Suppressor macrophage (primary cell): ENCODE measurements at places on chromosomes 11 and 22.

DNA sequence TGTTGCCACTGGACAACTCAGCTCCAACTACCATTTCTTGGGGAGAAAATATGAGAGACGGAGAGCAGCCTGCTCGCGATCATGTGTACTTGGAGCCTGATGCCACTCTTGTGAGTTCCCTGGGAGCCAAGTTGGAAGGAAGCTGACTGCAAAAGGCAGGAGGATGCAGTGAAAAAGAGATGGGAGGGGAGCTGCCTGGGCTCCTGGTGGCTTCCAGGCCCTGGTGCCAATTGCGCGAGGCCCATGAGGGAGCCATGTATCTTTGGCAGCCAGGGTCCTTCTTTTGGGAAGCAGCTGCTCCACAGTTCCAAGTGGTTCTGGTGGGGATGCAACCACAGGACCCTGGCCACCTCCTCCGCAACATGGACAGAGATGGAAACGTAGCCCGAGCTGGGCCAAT lies 11.1 kb downstream of the C11orf91 start:
- DNase-seq = no peak

- DNase-seq = peak; percentile 80
Observed at GRCh38 chr11:34653851-34654482, 33.1 kb downstream of the EHF start.

- peak; percentile 44 for DNase-seq
Observed at GRCh38 chr11:72951888-72952287, 137.7 kb downstream of the ATG16L2 start.

DNA sequence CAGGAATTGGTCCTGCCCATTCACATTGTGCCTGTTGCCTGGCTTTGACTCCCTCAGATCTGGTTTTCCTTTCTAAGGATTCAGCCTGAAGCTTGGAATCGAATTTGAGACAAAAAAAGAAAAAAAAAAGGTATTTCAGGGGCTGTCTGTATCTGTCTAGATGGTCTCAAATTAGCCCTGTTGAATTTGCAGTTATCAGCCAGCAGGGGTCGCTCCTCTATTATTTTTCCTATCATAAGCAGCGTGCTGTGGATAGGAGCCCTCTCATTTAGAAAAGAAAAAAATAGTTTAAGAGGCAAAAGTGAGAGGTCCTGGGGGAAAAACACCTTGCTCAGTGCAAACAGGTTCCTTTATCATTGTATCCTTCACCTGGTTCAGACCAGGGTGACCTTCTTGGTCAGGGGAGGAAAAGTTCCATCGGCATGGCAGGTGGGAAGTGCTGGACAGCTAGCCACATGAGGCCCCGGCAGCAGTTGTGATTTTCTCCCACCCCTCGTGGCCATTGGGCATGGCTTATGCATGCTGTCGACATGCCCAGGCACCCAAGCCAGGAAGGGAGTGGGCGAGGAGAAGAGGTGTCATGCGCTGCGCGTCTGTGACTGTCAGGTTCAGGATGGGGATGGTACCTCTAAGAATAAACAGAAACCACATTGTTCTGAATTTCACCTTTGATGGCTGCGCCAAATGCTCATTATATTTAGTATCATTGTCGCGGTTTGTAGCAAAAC lies 13.1 kb downstream of the OR5AK2 start:
- no peak for DNase-seq

DNA sequence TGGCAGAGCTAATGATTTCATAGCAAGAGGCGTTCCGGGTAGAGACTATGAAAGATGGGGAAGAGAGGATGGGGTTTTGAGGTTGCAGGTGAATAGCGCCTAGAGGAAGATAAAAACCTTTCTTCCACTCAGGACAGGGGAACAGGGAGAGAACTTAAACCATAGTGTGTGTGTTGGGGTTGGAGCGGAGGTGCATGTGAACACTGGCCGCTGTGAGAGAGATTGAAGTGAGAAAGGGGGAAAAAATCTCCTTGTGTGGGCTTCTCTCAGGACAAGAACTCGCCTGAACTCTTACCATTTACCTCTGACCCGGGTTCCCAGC lies 3.4 kb downstream of the BSX start:
- no peak for DNase-seq

DNA sequence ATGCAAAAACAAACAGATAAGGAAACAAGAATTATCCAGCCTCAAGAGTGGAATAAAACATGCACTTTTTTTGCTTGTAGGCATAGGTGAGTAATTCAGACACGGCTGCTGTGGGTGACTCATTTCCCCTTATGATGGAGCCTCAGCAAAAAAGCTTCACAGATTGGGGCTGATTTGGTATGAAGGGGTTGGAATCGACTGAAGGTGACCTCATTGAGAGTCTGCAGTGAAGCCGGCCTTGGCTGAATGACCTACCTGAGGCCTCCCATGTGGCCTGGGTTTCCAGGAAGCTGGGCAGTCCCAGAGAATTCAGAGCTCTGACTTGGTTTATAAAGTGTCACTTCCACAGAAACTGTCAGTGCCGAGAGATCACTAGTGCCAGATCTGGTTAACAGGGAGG lies 34.2 kb upstream of the VPREB1 start:
- DNase-seq = peak; percentile 44

GRCh38 chr22:46219636-46220035 lies 30.5 kb downstream of the CDPF1 start:
- DNase-seq = no peak

DNA sequence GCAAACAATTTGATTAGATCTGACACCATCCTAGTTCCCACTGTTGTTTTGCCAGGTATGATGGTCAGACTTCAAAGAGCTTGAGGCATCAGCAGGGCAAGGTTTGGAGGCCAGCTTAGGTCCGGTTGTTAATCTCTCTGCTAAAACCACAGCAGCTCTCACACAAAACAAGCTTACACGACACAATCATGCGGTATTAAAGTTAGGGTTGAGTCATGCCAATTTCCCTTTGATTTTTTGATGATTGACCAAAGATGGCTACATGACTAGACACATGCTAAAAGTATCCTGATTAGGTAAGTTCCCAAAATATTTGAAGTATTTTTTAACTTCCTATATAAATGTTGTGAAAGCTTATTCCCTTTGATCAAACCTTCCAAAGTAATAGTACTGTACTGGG lies 145.9 kb downstream of the ELP4 start:
- no peak for DNase-seq

DNA sequence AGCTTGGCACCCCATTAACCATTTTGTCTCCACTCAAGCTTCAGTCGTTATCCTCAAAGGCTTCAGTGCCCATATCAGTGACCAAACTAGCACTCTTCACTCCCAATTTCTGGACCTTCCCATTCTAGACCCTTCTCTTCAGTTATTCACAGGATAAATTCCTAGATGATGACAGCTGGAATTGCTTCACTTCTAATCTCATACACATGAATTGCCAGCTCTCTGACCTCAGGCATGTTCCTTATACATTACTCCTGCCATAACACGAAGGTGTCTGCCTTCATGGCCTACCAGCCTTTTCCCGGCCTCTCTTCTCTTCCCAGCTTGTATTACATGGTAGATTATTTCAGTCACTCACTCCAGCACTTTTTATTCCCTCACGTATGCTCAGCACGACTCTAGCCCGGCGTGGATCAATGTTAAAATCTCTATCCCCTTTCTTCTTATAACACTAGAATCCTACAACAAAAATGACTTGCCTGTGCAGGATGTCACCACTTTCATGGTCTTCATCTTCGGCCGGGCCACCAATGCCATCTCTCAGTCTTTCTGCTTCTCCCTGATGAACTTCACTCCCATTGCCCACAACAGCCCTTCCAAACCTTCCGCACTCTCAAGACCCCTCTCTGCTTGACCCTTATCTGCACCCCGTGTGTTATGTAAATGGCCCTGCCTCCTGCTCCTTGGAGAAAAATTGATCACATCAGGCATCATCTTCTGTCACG lies 36.9 kb downstream of the EIF3F start:
- no peak for DNase-seq

GRCh38 chr11:69357458-69358397 lies 63.8 kb downstream of the MYEOV start:
- no peak for DNase-seq

- no peak for DNase-seq
Observed at GRCh38 chr11:74004759-74005615, 3.9 kb downstream of the UCP3 start.

- DNase-seq = no peak
Observed at GRCh38 chr11:71995726-71996291, 2.9 kb upstream of the IL18BP start.

GRCh38 chr22:29901354-29901753 lies 18.4 kb downstream of the MTMR3 start:
- peak; percentile 48 for DNase-seq

DNA sequence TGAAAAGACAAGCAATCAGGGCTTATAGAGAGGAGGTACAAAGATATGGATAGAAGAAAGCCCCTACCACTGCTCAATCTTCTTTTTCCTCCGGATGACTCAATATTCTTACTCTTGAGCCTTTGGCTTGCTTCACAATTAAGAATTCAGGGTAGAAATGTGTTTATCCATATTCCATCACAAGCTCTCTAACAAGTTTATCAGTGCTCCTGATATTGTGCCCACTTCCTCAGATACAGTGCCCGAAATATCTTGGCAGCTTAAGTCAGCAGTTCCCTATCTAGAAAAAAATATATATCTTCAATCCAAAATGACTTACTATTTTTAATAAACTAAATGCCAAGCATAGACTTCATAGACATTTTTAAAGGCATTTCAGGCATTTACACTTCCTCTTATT lies 255.1 kb upstream of the FAT3 start:
- DNase-seq = no peak

DNA sequence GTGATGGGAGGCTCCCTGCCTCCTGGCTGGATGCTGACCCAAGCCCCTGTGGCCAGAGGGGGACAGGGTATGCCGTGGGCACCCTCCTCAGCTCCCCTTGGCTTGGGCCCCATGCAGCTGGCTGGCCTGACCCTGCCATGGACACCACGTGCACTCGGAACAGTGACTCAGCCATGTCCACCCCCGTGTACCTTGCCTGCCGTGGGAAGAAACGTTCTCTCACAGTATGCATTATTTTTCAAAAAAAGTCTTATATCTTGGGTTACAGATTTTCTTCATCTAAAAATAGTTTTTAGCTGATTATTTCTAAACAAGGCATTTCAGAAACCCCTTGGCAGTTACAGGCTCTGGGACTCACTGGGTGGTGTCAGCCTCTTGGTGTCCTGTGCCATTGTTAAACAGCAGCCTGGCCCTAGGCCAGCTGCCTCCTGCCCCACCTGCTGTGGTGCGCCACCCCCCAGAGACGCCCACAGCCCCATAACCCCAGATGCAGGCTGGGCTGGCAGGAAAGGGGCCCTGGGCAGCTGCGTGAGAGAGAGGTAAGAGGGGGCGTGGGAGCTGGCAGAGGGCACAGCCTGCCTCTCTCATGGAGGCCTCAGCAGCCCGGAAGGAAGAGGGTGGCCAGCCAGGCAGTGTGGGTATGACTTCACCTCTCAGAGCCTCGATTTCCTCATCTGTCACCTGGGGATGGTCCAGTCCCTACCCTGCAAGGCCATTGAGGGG lies 99.8 kb downstream of the MORC2 start:
- DNase-seq = no peak

GRCh38 chr11:113075586-113076095 lies 114.4 kb downstream of the NCAM1 start:
- no peak for DNase-seq

DNA sequence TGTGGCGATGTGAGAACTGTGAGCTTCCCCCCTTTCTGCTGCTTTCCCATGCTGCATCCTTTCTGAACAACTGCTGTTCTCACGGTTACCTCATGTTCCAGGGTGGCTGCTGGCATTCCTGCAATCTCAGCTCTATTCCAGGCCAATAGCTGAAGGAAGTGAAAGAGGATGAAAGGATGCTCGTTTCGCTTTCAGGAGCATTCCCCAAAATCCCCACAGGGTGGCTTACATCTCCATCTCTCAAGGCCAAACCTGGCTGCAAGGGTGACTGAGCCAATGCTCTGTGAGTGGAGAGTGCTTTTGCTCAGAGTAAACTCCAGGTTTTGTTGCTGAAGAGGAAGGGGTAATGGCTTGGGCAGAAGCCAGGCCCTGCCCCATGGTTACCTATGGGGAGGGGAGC lies 848.2 kb downstream of the BRD1 start:
- DNase-seq = no peak

DNA sequence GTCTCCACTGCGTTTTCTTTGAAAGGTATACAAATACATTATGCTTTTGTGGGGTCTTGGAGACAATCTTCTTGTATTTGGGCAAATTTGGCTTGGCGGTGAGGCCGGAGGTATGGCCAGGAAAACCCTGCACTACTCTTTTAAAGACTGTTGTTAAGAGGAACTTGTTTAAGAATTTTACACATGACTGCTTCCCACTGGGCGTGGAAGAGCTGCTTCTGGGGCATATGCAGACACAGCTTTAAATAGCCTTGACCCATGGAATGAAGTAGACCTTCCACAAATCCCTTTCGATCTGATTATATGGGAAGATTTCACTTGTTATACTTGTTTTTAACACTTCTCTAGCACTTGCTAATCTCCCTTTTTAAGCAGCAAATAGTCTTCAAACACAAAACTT lies 453.6 kb downstream of the MN1 start:
- no peak for DNase-seq

GRCh38 chr11:67507242-67507863 lies 609 bp downstream of the CDK2AP2 start:
- DNase-seq = no peak

GRCh38 chr22:41576877-41577276 lies 12.8 kb downstream of the PMM1 start:
- DNase-seq = peak; percentile 42

DNA sequence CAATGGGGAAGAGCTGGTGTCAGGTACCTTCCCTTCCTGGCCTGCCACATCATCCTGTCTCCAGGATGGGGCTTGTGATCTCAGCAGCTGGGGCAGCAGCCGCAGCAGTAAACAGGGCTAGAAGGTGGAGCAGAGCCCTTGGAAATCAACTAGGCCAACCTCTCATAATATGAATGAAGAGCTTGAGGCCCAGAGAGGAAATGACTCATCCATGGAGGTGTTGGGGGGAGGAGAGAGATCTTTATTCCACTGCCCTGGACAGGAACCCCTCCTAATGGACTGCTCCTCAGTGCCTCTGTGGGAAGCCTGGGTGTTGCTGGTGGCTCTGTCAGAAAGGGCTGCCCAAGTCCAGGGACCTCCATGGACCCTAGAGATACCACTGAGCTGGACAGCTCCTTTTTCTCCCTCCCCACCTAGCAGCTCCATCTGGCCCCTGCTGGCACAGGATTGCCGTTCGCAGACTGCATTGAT lies 111.8 kb downstream of the OSBP2 start:
- no peak for DNase-seq

- no peak for DNase-seq
Observed at GRCh38 chr11:119599864-119600541, 129.0 kb downstream of the NECTIN1 start.

DNA sequence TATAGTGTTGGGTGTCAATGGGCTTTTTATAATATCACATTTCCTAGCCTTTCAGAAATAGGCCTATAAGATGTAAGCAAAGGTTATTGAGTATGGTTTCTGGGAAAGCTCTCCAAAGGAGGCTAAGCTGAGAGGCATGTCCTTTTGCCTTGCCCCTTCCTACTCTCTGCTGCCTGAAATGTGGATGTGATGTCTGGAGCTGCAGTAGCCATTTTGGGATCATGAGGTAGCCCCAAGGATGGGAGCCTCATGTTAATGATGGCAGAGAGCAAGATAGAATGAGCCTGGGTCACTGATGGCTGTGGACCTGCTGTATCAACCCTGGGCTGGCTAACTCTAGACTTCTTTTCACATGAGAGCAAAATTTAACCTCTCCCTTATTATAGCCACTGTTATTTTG lies 29.0 kb downstream of the RPS6KA4 start:
- no peak for DNase-seq
